ENCODE measurements at places on chromosomes 5 and 9.

GRCh38 chr9:126023962-126024361, 276.8 kb downstream of the PBX3 start:
- DNase-seq = no peak

- DNase-seq = no peak
Observed at GRCh38 chr9:136676920-136677686, 10.2 kb downstream of the AGPAT2 start.

DNA sequence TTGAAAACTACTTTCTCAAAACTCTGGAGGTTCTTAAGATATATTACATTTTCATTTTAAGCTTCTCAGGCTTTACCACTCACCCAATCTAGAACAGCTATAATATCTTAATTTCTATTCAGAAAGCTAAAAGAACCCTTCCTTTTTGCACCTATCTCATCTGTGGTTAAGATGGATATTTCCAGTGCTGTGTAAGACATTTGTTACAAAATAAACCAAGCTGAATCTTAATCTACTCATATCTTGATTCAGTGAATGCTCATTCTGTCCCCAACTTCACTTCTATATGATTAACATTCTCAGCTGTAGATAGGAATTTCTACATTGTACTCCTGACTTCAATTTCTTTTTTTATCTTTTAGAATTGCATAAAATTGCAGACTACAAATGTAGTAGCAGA, 15.0 kb downstream of the ABHD17B start:
- DNase-seq = no peak

DNA sequence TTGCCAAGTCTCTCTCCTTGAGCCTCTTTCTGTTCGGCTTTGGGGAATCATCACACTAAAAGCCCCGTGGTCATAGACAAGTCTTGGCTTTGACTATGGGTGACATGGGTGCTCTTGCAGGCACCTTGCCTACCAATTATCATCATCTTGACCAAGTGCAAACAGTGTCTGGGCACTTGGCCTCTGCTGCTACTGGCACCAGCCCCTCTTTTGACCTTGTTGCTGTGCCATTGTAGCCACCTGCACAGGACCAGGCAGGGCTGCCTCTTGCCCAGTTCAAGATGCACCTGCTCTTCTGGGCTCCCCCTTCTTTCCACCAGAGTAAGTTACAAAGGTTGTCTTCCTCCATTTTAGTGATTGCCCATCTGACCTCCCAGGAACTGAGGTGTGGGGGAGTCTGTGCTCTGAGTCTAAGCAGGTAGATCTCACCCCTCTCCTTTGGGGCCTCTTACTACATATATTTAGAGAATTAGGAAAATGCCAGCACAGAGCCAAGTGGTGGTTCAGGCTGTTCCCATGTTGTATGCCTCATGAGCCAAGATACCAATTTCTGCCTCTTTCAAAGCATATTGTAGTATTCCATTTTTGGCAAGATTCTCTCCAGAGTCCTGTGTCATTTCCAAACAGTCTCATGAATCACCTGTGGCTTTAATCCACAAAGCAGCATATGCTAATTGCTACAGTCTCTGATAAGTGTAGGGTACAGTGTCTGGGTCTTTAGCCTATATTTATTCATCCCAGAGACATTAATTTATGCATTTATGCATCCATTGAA, 142.9 kb upstream of the DAP start:
- DNase-seq = no peak

GRCh38 chr9:119559986-119560385, 190.8 kb upstream of the BRINP1 start:
- DNase-seq = no peak

DNA sequence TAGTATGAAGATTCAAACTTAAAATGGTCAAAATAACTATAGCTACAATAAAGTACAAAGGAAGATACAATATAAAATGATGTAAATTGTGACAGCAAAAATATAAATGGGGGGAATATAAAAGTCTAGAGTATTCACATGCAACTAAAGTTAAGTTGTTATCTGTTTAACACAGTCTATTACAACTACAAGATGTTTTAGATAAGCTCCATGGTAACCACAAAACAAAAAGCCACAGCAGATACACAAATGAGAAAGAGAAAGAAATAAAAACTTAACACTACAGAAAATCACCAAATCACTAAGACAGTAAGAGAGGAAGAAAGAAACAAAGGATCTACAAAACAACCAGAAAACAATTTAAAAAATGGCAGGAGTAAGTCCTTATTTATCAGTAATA, 17.0 kb upstream of the SH3TC2 start:
- no peak for DNase-seq
